ENCODE measurements at places on chromosomes 1 and 21. TPM values are rescaled to one million over a fixed set of nuclear protein-coding genes. Genes with fewer than 3 reads are reported as not detected.

The MAN1C1 gene
- total RNA-seq = 8.7 TPM

The PADI1 gene
- 10.3 TPM for total RNA-seq

DNA sequence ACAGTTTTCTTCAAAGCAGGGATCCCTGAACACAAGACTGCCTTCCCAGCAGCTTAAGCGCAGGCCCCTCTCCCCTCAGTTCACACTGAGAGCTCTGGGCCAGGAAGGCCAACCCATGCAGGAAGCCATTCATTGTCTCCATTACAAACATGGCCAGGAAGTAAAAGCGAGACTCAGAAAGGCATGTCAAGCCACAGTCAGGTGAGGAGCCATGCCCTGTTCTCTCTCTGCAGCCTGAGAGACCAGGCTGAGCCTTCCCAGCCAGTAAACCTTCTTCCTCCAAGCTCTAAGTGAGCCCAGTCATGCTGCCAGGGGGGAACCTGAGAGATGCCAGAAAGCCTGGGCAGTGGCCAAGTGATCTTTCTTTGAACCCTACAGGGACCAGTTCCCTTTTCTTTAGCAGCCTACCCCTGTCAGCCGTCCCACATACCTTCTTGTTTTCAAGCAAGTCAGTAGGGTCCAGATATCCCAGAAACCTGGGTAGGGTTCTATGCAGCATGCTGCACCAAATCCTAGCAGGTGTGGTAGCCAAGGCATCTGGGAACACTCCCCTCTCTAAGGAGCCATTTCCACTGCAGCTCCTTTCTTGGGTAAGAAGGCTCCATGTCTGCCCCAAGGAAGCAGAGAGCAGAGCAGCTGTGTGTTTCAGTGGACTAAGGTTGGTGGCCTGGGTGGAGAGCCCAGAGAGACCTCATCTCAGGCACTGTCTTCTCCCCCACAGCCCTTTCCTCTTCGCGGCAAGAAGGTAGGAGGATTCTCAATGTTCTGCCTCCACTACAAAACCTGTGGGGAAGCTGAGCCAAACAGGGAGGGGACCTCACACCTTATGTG, 977 bp downstream of the TRAF3IP3 start:
- no peak for DNase-seq

DNA sequence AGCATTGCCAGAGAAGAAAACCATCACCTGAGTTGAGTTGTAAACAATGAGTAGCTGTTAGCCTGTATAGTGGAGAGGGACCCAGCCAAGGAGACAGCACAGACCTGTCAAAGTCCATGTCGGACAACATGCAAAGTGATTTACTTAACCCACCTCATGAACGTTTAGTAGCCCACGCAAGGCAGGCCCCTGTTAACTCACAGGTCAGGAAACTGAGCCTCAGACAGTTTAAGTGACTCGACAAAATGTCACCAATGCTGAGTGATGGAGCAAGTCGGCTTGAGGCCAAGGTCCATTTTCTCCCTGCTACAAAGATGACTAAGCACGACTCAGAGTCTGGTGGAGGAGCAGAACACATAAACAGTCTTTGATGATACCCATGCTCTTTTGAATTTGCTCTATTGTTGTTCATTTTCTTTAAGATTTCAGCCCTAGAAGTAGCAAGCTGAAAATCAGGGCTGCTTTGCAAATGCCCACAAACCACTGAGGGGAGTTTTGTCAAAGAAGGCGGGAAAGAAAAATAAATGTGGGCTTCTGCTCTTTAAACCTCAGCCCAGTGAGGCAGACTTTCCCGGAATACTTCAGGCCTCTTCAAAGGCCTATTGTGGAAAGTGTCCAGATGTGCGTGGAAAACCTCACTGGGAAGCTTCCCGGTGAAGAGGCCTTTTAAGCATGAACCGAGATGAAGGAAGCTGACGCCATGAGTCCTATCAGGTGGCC, 83.8 kb upstream of the HOOK1 start:
- peak; percentile 85 for DNase-seq
